ENCODE measurements at places on chromosomes 3 and 15. TPM values are rescaled to one million over a fixed set of nuclear protein-coding genes. Genes with fewer than 3 reads are reported as not detected.
A peak's percentile ranks its signal among the peaks of the same experiment; 100 is the strongest.

DNA sequence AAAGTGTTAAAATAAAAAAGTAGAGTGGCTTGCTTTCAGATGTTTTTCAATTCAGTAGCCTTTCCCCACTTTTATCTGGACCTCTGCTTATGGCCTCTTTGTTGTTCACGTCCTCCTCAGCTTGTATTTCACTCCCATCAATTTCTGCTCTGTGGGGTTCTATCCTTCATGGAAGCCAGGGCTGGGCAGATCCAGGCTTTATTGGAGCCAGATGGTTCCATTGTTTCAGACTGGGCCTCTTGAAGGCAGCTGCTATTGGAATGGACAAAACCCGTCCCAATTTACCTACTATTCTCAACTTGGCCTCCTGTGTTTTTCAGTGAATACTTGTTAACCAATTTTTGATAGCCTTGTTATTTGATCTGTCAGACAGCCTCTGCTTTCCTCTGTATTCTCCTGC lies 10.9 kb upstream of the AADACL2 start:
- DNase-seq: no peak

DNA sequence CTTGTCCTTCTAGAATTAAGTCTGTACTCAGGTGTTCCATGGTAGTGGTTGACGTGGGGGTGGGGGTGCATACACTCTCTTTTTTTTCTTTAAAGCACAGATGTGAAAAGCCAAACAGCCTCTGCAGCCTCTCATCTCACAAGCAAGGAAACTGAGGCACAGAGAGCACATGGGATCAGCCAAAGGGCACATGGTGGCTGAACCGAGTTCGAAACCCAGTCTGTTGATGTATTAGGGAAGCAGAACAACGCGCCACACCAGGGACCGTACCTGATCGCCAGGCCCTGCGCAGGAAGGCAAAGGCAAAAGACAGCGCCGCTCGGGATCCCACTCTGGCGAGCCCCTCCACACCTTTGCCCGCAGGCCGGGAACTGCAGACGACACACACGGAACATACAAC lies 47.3 kb downstream of the HERC2 start:
- no peak for DNase-seq

- DNase-seq: peak; percentile 85
Observed at GRCh38 chr3:197501879-197502620, 53.7 kb downstream of the BDH1 start.

GRCh38 chr3:69445024-69445423 lies 59.1 kb upstream of the FRMD4B start:
- no peak for DNase-seq

The NOX5 gene
- 2.9 TPM for total RNA-seq

The MYZAP gene
- total RNA-seq: 0.24 TPM

Measured in RPMI7951 (cell line).